ENCODE measurements at places on chromosomes 1 and 21.

DNA sequence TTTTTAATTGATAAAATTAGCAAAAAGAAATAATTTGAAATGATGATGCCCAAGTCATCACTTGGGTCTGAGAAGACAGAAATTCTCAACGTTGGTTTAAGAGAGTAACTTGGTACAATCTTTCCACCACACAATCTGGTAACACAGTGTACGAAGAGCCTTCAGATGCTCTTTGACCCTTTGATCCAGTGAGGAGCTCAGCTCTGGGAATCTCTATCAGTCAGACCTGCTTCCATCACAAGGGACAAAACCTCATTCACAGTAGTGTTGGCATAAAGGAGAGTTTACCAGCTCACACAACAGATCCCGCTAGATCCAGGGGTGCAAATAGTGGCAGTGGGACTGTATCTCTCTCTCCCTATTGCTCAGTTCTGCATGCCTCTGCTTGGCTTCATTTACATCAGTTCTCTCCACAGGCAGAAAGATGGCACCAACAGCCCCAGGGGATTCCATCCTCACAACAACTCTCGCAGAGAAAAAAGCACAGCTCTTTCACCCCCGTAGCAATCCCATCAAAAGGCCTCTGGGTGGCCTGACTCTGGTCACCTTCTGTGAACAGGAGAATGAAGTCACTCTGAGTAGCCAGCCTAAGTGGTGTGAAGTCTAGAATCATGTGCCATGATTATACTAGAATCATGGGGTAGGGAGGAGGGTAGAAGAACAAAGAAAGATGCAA is 119.7 kb downstream of the ZNF281 start:
- no peak for DNase-seq

DNA sequence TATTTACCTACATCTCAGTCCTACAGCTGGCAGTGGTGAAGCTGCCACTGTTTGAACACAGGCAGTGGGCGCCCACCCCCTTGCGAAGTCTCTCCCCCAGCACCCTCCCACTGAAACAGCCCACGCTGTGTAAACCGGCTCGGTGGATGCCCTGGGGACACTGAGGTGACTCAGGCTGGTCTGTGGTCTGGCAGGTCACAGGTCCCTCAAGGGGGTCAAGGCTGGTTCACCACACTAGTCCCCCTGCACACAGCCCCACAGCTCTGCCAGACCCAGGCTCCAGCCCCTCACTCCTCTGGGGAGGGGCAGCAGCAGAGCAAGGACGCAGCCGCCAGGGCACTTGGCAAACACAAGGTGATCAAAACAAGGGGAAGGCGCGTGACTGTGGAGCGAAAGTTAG is 7.6 kb downstream of the CHD5 start:
- DNase-seq: no peak

- DNase-seq: no peak
These were observed 35.3 kb upstream of the NGF start for GRCh38 chr1:115373305-115373704.

DNA sequence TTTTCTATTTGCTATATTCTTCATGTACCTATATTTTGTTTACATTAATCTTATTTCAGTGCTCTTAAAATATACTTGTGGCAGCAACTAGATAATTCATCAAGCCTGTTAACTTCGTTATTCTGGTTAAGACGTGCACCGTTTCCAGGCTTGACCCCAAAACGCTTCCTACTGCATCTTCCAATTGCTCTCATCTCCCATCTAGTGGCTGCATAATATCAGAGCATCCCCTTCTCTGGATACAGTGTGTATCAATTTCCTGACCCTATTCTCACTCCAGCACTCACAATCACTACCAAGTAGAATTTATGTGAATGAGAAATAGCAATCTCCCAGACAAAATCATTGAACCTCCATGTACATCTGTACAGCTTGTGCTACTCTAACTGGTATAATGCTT is 1280.3 kb upstream of the B3GALT2 start:
- no peak for DNase-seq

DNA sequence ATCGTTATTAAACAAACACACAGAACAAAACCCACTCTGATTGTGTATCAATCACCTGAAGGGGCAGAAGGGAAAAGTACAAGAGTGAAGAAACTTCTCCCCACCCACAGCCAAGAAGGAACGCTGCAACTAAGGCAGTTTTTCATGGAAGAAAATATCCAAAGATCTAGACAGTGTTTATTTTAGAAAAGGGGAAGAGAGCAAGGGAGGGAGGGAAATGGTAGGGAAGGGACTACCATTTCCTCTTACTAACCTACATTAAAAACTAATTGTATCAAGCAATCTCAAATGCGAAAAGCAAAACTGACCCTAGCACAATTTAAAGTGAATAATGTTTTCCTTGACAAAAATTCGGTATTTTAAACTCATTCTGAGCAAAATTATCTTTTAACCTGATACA is 3.5 kb downstream of the NRIP1 start:
- no peak for DNase-seq

GRCh38 chr1:2519029-2519685 is 7.2 kb downstream of the PANK4 start:
- no peak for DNase-seq

GRCh38 chr21:28016571-28016970 is 976.1 kb downstream of the LTN1 start:
- DNase-seq: no peak

DNA sequence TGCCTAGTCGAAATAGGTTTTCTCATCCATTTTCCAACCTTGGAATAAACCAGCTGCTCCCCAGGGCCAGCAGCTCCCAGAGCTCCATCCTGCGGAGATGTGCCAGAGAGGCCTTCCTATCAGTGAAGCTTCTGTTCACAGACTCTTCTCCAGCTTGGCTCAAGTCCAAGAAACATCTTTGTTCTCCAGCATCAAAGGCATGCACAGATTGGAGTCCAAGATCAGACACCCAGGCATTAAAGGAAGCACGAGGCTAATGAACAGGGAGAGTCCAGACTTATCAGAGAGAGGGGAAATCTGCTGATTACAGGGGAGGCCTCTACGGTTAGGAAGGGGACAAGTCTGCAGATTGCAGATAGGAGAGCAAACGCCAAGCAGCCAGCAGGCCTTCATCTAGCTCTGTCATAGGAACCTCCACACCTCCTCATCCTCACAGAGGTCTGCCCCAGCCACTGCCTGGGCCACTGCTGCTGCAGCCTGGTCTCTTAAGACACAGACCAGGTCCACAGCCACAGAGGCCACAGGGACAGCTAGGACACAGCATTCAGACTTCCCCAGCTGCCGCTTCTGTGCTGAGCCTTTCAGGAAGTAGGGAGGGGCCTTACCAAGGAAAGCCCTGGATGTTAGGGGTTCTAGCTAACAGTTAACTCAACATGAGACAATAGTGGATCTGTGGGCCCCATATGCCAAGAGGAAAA is 3.4 kb downstream of the PRR9 start:
- no peak for DNase-seq

GRCh38 chr1:8201331-8201861 is 116.5 kb upstream of the SLC45A1 start:
- DNase-seq: no peak

DNA sequence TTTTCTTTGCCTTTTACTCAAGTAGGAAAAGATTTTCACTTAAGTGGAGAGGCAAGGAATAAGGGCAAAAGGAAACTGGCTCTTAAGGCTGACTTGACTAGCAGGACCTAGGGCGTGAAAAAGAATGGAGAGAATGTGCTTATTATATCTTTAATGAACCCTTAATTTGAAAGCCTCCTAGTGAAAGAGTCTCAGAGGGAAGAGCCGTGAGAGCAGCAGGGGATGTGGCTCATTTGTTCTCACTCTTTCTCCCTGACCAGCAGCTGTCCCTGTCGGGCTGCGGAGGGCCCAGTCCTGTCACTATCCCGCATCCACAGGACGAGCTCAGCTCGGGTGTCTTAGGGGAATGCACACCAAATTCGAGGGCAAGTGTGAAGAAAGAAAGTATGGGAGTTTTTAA is 180.1 kb downstream of the EDEM3 start:
- DNase-seq: no peak

DNA sequence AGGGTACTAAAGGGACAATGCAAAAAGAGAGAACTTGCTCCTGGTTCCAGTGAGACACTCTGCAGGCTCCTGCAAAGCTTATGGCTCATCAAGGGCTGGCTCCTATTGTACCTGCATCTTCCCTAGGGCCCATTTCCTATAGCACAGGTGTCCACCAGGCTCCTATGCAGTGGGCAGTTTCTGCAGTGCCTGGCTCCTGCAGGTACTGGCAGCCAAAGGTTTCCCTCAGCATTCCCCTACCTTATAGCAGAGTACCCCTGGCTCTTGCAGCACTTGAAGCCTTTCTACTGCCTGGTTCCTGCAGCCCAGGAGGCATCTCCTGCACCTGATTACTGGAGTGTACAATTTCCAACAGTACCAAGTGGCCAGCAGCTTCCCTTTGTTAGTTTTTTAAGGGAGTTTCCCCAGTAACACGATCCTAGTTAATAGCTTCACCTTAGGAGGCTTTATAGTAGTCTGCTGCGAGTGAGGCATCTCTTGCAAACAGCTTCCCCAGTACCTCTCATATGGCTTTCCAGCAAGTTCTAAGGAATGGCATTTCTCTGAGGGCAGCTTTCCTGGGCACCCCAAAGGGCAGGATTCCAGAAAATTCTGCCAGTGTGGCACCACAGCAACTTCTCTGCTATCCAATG is 141.7 kb downstream of the DENND1B start:
- no peak for DNase-seq

DNA sequence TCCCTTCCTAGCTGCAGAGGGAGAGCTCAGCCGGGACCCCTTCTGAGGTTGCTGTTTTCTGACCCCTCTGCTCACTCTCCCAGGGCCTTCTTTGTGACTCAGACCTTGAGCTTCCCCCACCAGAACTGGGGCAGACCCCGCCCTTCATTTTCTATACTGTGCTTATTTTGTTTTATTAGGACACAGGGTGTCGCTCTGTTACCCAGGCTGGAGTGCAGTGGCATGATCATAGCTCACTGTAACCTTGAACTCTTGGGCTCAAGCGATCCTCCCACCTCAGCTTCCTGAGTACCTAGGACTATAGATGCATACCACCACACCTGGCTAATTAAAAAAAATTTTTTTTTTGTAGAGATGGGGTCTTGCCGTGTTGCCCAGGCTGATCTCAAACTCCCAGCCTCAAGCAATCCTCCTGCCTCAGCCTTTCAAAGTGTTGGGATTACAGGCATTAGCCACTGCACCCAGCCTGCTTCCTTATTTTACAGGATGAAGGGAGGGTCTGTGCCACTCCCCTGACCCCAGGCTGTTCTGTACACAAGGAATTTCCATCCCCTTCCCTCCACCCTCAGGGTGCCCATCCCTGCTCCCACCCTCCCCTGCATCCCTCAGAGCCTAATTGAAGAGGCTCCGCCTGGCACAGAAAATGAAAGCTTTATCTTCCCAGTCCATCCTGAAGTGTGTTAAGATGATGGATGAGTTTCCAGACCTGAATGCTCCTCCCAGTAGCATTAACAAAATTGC is 195.2 kb upstream of the POU3F1 start:
- no peak for DNase-seq

DNA sequence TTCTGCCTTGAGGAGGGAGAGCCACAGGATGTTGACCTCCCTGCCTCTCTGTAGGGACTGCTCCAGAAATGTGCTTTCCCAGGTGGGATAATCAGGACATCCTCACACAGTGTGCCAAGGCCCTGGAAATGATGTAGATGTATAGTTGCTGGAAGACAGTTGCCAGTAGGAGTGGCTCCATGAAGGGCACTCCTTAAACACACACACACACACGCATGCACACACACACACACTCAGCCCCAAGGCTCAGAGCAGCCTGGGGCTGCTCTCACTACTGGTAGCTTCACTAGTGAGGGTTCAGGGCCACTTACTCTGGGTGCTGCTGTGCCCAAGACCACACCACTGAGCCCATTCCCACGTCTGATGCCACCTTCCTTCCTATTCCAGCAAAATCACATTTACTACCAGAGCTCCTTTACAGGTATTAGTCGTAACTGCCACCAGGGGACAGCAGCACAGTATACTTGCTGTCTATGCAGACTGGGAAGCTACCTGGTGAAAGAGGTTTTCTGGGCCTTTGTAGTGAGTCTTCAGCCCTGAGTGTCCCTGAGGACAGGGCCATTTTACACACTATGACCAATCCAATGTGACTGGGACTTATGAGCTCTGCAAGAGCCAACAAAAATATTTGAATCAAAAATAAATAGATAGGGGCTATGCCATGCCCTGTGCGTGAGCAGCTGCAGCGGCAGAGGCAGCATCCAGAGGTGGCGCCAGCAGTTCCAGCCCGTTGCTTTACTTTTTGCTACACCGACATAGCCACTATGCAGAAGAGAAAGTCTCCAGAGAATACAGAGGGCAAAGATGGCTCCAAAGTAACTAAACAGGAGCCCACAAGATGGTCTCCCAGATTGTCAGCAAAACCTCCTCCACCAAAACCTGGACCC is 15.0 kb downstream of the CRNN start:
- DNase-seq: no peak

DNA sequence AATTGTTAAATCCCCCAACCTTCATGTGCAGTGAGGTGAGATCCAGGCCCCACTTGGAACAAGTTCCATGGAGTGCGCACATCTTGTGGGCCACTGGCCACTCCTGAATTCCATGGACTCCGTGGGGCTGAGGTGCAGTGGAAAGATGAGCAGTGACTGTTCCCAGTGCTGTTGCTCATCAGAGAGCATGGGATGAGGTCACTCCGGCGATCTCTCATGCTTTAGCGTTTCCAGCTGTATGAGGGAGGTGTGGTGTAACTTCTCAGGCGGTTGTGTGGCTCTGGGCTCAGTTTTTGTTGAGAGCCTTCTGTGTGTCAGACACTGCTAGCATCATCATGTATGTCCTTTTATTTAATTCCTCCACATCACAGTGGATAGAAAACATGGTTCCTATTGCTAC is 96.2 kb downstream of the GALNT2 start:
- no peak for DNase-seq

GRCh38 chr1:205438213-205439158 is 16.6 kb upstream of the LEMD1 start:
- DNase-seq: no peak

DNA sequence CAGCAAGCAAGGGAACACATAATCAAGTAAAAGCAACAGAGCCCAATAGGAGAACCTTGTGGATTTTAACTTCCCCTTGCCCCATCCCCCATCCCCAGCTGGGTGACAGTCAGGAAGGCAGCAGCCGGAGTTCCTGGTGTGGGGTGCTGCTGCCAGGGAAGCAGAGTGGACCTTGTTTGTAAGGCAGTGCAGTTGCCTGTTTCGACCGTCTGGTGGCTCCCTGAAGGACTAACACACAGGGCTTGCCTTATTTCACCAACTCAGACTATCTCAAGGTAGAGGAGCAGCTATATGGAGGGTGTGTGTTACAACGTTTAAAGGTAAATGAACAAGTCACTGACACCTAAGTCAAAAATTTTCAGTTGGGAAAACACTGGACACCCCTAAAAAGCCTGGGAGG is 6.6 kb downstream of the KRTAP10-8 start:
- DNase-seq: no peak

DNA sequence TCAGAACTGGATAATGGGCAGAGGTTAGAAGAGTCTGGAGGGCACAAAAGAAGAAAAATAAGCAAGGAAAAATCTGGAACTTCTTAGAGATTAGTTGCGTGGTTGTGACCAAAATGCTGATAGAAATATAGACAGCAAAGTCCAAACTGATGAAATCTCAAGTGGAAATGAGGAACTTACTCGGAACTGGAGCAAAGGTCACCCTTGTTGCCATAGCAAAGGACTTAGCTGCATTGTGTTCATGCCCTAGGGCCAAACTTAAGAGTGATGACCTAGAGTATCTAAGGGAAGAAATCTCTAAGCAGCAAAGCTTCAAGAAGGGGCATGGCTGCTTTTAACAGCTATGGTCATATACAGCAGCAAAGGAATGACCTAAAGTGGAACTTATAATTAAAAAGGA is 180.0 kb downstream of the TTLL7 start:
- no peak for DNase-seq

GRCh38 chr1:31880957-31881687 is 57.0 kb downstream of the PTP4A2 start:
- no peak for DNase-seq

- DNase-seq: no peak
These were observed 49.0 kb downstream of the OBSCN start for GRCh38 chr1:228256626-228257375.

Measured in effector CD8-positive, alpha-beta T cell (primary cell).